ENCODE measurements at places on chromosomes 6 and 20.

- no peak for DNase-seq
Observed at GRCh38 chr6:152634773-152635172, 2.4 kb downstream of the SYNE1 start.

DNA sequence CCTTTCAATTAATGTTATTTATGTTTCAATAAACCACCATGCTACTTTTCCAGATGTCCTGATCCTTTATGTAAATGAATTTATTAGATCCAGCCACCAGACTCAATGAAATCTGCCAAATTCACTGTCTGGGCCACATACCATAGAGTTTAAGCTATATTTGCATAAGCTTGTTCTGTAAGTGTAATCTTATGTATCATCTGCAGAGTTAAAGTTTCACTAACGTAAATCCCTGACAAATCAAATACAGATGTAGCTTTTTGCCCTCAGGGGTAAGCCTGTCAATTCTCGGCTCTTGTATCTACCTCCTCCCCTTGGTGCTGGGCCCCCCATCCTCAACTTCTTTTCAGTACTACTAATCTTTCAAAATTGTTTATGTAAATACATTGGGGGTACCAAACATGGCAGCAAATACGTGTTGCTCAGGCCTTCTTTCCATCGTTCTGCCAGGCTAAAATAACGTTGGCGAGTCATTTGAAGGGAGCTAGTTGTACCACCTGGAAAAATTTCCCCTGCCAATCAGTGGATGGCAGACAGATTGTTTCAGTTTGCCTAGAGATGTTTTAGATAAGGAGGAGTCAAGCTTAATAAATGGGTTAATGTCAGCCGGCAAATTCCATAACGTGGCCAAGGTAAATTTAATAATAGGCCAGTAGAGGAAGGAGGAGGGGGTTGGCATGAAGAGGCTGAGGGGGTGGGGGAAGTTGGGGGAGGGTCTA lies 79.6 kb downstream of the RPS12 start:
- no peak for DNase-seq

DNA sequence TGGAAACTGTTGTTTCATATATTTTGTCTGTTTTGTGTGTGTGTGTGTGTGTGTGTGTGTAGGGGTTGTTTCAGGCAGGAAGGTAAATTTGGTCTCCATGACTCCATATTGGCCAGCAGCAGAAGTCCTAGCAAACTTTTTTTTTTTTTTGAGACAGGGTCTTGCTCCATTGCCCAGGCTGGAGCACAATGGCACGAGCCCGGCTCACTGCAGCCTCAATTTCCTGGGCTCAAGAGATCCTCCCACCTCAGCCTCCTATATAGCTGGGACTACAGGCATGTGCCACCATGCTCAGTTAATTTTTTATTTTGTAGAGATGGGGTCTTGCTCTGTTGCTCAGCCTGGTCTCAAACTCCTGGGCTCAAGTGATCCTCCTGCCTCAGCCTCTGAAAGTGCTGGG lies 75.8 kb downstream of the PRDM1 start:
- no peak for DNase-seq

DNA sequence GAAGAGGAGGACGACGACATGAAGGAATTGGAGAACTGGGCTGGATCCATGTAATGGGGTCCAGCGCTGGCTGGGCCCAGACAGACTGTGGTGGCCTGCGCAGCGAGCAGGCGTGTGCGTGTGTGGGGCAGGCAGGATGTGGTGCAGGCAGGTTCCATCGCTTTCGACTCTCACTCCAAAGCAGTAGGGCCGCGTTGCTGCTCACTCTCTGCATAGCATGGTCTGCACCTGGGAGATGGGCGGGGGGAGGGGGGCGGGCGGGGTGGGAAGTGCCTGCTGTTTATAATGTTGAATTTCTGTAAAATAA lies 42.3 kb downstream of the CHMP4B start:
- DNase-seq: no peak

- no peak for DNase-seq
Observed at GRCh38 chr6:84390851-84391250, 163.4 kb upstream of the CEP162 start.

DNA sequence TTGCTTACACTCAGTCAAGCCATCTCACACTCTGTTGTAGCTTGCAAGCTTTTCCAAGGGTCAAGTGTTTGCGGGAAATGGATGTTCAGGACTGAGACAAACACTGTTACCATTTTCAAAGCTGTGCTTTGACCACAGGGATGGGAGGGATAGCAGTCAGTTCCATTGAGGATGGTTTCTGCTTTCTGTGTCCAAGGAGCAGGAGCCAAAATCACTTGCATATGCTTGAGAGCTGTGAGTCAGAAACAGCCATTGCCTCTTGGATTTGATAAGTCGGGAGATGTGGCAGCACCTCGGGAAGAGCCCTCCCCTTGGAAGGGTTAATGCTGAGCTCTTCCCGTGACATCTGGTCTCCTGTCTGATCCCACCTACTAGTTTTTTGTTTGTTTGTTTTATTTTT lies 85.2 kb downstream of the TCP11 start:
- DNase-seq: no peak

DNA sequence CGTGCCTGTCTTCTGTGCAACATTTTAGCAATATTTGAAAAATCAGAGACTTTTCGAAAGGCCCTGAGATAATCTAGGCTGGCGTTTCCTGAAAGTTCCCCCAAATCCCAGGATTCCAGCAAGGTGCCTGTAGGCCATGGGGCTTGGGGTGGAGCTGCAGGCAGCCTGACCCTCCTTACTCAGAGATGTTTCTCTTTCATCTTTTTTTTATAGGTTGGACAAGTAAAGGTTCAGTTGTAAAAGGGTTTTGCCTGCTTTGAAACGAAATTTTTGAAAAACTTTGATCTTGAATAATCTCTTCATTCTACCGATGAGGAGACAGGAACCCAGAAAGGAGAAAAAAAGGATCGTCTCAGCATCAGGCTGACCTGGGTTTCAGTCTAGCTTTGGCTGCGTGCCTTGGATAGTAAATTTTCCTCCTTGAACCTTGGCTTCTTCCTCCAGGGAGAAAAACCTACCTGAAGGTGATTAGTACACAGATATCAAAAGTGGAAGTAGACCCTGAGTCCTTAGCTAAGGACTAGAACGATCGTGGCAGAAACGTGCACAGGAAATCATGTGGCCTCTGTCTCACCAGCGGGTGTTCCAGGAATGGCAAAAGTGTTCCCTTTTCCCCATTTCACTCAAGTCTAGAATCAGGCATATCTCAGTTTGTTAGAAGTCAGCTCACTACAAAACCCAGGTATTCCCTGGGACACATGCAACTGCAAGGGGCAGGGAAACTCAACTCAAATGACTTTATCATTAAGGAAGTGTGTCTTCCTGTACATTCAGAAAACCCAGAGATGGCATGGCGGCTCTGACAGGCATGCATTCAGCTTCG lies 128.2 kb upstream of the PTPN1 start:
- DNase-seq: peak; percentile 73

DNA sequence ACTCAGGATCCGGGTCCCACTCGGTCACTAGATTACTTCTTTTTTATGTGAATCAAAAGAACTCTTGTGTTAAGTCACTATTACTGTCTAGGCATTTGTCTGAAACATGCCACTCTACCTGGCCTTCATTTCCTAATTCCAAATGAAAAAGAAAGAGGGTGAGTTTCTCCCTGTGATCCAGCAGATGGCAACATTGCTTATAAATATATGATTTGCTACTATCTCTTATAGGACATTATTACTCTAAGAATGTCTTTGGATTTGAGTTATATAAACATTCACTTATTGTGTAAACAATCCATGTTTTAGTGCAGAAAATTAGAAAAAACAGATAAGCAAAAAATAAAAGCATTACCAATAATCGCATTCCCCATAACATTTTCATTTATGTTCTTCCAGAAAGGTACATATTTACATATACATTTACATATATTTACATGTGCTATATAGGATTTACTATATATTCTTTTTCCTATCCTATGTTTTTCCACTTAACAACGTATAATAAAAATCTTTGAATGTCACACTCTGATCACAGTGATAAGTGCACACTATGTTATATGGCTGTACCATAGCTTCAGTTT lies 66.9 kb downstream of the FAXC start:
- no peak for DNase-seq

DNA sequence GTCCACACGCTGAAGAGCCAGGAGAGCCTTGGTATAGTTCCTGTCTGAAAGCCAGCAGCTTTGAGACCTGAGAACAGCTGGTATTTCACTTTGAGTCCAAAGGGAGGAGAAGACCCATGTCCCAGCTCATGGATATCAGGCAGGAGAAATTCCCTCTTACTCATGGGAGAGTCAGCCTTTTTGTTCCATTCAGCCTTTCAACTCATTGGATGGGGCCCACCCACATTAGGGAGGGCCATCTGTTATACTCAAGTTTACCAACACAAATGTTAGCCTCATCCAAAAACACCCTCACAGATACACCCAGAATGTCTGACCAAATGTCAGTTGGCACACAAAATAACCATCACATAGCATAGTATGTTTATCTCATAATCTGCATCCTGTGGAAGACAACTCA lies 80.1 kb downstream of the GMDS start:
- DNase-seq: no peak
